Activated CD8-positive, alpha-beta memory T cell treated with anti-CD3 and anti-CD28 coated beads for 1 hour (primary cell): ENCODE measurements at places on chromosomes 13 and 19.
A peak's percentile ranks its signal among the peaks of the same experiment; 100 is the strongest.

DNA sequence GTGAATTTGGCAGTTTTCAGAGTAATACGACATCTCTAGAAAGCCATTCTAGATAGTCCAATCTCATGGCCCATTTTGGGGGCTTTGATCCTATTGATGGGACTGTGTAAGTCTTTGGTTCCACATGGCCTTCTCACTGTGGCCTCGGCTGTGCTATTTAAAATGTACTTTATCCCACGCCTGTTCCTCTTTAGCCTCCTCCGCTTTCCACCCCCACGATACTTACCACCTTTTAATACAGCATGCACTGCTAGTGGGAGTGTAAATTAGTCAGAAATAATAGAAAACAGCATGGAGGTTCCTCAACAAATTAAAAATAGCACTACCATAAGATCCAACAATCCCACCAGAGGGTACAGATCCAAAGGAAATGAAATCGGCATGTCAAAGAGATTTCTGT, 28.3 kb upstream of the CEBPG start:
- DNase-seq: no peak

GRCh38 chr13:97107815-97108529, 113.7 kb upstream of the OXGR1 start:
- no peak for DNase-seq

DNA sequence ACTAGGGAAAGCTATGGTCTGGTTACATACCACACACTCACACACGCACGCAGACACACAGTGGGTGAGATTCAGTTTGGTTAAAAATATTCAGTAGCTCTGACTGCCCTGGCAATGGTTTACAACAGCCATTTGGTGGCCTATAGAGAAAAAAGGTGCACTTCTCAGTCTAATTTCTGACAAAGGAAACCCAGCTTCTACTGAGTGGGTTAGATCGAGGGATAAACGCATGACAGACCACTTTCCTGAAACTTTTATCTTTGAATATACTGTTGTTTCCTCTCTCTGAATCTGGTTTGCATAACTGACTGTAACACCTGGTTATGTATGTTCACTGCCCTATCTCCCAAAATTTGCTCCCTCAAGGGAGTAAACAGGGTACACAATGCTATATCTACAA, 2.5 kb downstream of the LIG4 start:
- no peak for DNase-seq

GRCh38 chr13:39670445-39670844, 15.0 kb downstream of the COG6 start:
- DNase-seq: no peak

DNA sequence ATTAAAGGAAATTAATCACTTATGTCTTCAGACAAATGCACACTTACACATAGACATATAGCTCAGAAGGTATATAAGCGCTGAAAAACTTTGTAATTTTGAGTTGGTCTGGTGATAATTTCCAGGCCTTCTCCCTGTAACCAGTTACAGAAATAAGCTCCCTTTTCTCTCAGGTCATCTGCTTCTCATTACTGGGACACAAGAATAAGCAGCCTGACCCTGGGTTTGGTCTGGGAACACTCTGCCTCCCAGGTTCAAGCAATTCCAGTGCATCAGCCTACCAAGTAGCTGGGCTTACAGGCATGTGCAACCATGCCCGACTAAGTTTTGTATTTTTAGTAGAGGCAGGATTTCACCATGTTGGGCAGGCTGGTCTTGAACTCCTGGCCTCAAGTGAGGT, 274.5 kb downstream of the LMO7 start:
- no peak for DNase-seq

- no peak for DNase-seq
These were observed 1.4 kb downstream of the ELAVL1 start for GRCh38 chr19:8004001-8004400.

- no peak for DNase-seq
These were observed 2.1 kb downstream of the PRMT1 start for GRCh38 chr19:49678985-49679770.

DNA sequence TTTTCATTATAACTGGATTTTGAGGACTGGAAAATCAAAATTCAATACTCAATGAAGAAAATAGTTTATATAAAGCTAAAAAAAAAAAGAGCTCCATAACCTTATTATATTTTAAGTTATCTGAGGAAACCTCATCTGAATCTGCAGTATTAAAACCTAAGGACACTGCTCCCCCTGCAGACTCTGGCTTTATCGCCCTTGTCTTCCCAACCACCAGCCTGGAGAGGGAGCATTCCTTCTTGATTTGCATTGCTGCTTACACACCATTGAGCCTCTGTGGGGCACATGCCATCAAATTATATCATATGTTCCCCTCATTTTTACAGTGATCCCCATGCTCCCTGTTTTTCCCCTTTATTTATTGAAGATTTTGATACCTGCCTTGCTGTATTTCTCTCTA, 871.4 kb upstream of the GPC6 start:
- no peak for DNase-seq

DNA sequence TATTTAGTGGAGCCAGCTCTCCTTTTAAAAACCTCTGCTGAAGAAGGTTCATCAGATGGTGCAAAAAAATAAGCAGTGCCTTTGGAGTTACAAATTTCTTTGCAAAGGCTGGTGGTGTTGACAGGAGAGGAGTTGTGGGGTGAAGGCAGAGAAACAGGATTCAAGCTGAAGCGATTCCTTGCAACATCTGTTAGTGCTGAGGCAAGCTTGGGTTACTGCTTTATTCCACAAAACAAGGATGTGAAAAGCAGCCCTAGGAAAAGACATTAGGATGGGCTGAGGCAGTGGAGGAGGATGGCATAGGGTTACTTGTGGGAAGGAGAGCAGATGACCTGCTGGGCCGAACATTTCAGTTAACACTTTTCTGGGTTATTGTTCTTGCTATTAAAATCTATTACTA, 390.7 kb downstream of the DLEU7 start:
- no peak for DNase-seq

- no peak for DNase-seq
These were observed 61.8 kb downstream of the ATP11A start for GRCh38 chr13:112751617-112752016.

DNA sequence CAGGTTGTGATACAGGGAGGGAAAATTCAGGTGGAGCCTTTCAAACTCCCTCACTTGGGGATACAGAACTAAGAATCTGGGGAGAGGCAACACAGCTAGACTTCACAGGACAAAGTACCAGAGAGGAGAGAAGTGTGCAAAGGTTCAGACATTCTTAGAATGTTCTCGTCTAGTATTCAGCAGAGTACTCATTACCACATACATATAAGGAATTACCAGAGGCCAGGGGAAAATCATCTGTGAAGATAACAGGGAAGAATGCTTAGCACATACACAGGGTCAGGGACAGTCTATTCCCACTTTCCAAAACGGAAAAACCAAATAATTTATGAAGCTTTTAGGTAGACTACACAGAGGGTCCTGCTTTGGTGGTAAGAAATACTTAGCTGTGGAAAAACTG, 58.1 kb downstream of the TRPC4 start:
- no peak for DNase-seq

DNA sequence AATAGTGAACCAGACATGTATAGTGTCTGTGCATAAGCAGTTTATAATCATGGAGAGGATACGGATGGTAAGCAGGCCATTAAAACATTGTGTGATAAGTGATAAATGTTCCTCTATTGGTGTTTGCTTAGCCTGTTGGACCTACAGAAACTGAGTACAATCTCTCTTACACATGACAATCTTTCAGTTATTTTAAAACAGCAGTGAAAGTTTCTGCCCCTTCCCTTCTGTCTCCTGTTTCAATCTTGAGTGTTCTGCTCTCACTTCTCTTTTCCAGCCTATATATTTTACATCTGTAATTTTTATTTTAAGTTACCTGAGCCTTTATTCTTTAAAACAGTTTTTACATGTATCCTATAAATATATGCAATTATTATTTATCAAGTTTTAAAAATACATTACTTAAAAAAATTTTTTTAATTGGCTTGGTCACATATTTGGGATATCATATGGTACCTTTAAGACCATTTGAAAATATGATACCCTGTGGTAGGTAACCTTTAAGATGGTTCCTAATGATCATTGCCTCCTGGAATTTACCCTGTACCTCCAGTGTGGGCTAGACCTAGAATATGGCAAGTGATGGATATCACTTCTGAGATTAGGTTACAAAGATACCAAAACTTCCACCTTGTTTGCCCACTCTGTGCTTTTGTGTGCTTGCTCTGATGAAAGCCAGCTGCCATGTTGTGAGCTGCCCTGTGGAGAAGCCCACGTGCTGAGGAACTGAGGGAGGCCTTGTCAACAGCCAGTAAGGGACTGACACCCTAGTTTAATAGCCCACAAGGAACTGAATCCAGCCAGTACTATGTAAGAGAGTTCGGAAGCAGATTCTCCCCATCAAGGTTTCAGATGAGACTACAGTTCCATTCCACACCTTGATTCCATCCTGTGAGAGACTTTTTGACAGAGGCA, 99.3 kb downstream of the DHRS12 start:
- no peak for DNase-seq

- DNase-seq: no peak
These were observed 27.1 kb upstream of the POMP start for GRCh38 chr13:28631801-28632200.

DNA sequence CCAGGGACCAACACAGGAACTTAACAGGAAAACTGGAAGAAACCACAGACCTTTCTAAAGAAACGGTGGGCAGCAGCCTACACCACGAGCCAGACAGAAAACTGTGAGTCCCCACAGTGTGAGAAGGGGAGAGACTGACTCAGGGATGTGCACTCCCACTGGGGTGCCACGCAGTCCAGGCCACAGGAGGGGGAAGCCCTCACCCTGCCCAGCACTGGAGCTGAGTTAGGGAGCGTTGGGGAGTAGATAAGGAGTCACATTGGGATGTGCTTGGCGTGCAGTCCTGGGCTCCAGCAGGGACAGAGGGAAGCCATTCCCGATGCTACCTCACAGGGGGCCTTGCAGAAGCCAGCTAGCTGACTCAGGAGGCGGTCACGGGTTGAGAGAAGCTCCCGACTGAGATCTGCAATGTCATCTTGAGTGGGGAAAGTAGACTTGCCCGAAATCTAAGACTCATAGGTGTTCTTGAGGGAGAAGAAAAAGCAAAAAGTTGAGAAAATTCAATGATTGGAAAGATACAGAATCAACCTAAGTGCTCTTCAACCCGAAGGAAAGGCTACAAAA, 17.3 kb downstream of the SIGLEC8 start:
- DNase-seq: no peak

GRCh38 chr19:6590827-6591319, at the start of gene CD70:
Gene CD70, minus strand, starts transcription at chr19:6591150. Its CDS starts 148 bp downstream, at chr19:6591002.
- DNase-seq: peak; percentile 19

DNA sequence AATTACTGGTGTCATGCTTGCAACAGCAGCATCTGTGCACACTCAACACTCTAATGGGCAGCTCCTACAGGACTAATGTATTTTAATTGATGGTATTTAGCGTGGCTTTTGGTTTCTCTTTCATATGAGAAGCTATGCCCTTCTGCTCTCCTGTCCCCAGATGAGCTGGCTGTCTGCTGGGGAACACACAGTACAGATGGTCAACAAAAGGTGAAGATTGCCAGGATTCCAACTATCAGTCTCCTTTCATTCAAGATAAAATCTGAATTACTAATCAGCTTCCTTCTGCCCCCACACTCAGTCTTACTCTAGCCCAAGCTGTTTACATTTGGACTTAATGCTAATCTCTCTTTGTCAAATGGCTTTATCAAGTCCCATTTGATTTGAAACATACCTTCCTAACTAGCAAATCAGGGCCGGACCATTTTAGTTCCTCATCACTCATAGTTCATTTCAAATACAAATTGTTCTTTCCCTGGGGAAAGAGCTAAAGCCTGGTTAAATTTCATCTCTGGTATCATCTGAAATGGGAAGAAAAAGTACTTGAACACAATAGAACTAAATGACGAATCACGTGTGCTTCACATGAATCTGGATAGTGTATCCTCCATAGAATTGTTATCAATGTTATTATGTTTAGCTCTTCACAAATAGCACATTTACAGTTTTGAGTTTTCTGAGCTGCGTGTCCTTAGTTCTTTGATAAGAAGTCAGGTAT, 988.0 kb downstream of the PCDH17 start:
- DNase-seq: no peak

GRCh38 chr19:29777781-29778309, 33.9 kb upstream of the CCNE1 start:
- DNase-seq: no peak
